ENCODE measurements at places on chromosomes 1 and 21.

GRCh38 chr1:180221462-180221861, 8.6 kb upstream of the LHX4 start:
- no peak for DNase-seq

GRCh38 chr1:9892563-9893528, 17.2 kb downstream of the CTNNBIP1 start:
- no peak for DNase-seq

DNA sequence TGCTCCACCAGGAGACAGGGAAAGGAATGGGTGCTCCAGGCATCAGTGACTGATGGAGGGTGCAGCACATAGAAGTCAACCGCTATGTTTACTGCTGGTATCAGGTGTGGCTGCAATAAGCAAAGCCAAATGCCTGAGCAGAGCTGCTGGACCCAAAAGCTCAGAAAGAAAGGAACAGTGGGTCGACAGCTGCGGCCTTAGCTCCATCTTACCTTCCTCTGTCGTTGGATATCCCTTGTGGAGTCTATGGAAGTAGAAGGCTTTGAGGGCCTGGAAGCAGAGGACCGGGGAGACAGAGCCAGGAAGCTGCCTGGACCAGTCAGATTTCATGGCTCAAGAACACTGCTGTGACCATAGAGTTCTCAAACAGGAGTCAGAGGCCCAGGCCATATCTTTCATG, 45.3 kb downstream of the RIMS3 start:
- DNase-seq = no peak

DNA sequence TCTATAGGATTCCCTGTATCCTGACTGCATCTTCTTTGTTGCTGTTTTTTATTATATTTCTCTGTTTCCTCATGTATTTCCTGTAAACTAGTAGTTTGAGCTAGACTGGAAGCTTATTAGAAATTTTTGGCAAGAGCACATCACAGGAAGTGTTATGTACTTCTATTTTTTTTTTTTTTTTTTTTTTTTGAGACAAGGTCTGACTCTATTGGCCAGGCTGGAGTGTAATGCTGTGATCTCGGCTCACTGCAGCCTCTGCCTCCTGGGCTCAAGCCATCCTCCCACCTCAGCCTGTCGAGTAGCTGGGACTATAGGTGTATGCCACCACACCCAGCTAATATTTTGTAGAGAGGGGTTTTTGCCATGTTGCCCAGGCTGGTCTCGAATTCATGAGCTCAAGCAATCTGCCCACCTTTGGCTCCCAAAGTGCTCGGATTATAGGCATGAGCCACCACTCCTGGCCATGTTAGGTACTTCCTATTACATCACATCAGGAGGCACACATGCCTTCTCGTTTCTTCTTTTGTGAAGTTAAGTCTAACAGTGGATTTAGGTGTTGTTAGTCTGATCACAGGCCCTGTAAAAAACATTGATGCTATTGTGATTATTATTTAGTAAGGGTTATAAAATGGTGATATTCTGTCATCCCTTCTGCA, 12.5 kb downstream of the C1orf21 start:
- no peak for DNase-seq

GRCh38 chr1:227155004-227155403, 163.3 kb downstream of the CDC42BPA start:
- DNase-seq = no peak

- no peak for DNase-seq
These were observed 23.3 kb downstream of the ZBTB17 start for GRCh38 chr1:15952317-15953258.

Data from CD4-positive, CD25-positive, alpha-beta regulatory T cell (primary cell).